ENCODE measurements at places on chromosomes 3 and 15. TPM values are rescaled to one million over a fixed set of nuclear protein-coding genes. Genes with fewer than 3 reads are reported as not detected.

Gene KCNMB3
- 1.7 TPM for total RNA-seq

Gene NR2E3
- total RNA-seq: 0.16 TPM

Gene TM4SF4
- total RNA-seq: 39.0 TPM

Gene GRAMD2A
- not detected for total RNA-seq

Gene ZNF35
- total RNA-seq: 4.5 TPM

Gene SEC11A
- total RNA-seq: 452 TPM

Gene AGTR1
- total RNA-seq: 0.40 TPM

Gene ZCWPW2
- 0.11 TPM for total RNA-seq

Gene BCL2A1
- 18.5 TPM for total RNA-seq

Gene GOLGB1
- total RNA-seq: 20.6 TPM

Gene MTMR10
- 14.8 TPM for total RNA-seq

Gene TRPM7
- total RNA-seq: 23.1 TPM

Gene HPS3
- total RNA-seq: 35.8 TPM

Gene PYGO1
- 6.0 TPM for total RNA-seq

Gene TMEM207
- not detected for total RNA-seq

Gene ST8SIA2
- 0.50 TPM for total RNA-seq

Gene EFCAB12
- 0.45 TPM for total RNA-seq

Gene CELF6
- 0.13 TPM for total RNA-seq

Gene CADM2
- total RNA-seq: 0.27 TPM

Data from A549 treated with CORT108297 at 1 μM for 4 hours (cell line).